Fibroblast of skin of left quadriceps (primary cell): ENCODE measurements at places on chromosomes 6 and 20.
A peak's percentile ranks its signal among the peaks of the same experiment; 100 is the strongest.

DNA sequence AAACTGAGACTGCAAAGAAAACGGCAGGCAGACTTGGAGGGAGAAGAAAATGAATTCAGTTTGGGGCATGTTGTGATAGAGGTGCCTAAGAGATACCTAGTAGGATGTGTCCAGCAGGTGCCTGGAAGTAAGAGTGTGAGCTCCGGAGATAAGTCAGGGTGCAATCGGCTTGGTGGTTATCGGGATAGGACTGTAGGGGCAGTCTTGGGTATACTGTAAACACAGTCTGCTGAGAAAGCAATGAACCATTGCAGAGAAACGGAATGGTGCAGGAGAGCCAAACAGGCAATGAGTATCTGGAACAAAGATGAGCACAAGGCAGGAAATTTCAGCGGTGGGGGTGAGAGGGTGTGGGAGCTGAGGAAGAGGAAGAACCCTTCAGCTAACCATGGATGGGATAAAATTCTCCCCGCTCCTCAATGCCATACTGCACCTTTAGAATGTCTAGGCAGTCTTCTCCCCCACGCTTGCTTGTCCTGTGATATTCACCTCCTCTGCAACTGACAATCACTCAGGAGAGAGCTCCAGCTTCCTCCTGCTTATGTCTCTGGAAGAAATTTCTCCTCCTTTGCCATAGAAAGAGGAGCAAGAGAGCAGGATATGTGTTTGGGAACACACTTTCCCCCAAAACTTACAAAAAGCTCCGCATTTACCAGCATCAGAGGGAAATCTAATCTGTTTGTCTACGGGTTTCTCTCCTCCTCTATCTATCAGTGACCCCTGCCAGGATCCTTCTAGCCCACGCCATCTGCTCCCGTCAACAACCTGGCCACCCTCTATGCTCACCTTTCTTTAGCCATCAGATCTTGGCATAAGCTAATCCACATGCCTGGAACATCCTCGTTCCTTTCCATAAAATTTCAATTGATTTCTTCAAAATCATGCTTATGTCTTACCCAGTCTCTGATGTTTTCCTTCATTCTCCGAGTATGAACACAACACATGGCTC lies 381.7 kb upstream of the JARID2 start:
- no peak for DNase-seq

- no peak for DNase-seq
Measured at GRCh38 chr20:63695424-63696305, 787 bp upstream of the TNFRSF6B start.

DNA sequence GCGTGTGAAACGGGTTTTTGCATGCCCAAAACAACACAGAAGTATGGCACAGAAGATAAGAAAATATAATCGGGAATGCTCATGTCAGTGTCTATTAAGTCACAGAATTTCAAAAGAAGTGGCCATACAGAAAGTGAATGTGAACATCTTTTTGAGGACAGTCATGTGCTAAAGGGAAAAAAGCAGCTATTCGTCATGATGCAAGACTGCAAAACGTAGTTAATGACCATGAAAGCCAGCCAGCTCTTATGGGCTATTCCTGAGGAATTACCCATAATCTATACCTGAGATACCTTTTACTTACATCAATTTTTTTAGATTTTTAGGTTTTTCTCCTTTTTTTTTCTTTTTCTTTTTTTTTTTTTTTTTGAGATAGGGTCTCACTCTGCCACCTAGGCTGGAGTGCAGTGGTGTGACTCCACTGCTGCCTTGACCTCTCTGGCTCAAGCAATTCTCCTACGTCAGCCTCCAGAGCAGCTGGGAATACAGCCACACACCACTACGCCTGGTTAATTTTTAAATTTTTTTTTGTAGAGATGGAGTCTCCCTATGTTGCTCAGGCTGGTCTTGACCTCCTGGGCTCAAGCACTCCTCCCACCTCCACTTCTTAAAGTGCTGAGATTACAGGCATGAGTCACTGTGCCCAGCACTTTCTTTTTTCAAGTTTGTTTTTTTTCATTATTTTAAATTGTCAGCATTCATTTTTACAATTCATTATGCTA lies 18.1 kb upstream of the ZBP1 start:
- DNase-seq: no peak

DNA sequence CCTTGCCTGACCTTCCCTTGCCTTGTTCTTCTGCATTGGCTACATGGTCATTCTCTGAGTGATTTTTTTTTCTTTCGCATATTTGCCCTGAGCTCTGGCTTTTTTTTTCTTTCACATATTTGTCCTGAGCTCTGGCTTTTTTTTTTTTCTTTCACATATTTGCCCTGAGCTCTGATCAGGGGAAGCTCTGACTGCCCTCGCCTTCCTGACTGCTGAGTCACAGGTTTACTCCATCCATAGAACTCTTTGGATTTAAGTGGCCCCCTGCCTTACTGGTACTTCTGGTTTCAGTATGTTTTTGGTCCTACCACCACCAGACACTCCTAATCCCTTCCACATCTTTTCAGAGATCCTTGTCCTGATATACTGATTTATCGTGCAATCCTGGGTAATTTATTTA lies 201.1 kb downstream of the OGFRL1 start:
- DNase-seq: peak; percentile 71

DNA sequence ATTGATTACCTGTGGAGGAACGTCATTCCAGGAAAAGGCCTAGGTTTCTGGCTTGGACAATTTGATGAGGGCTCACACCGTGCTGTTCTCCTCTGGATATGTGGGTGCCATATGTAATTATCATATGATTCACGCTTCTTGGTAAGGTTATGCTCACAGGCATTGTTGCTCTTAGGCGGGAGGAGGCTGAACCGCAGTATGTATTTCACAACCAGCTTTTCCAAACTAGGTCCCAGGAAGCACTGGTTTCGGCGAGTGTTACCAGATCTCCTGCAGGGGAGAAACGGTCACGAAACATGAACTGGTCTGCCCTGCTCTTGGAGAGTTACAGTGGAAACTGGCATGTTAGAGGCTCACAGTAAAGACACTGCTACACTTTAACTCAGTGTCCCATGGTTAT lies 793 bp upstream of the FAM50B start:
- no peak for DNase-seq

DNA sequence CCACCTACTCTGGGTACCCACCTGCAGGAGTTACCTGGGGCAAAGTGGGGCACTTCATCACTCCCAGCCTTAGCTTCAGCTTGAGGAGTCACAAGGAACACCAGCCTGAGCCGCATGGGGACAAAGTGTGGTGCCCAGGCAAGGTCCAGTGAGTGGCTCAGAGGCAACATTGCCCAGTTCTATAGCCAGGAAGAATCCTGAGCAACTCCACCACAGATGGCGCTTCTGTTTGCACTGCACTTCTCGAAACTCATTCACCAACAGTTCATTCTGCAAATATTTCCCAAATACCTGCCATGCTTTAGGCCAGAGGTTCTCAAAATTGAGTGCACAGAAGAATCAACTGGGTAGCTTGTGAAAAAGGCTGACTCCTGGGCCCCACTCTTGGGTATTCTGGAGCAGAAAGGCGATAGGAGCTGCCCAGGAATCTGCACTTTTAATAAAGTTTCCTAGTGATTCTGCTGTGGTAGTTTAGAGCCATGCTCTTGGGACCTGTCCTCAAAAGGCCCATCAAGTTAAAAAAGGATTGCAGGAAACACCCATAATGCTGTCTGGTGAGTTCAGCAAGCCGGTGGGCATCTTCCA lies 83.1 kb downstream of the VEGFA start:
- no peak for DNase-seq

GRCh38 chr20:53216478-53216855 lies 244.3 kb downstream of the TSHZ2 start:
- DNase-seq: no peak

- no peak for DNase-seq
Measured at GRCh38 chr6:3194535-3195419, 32.7 kb downstream of the TUBB2B start.

- peak; percentile 62 for DNase-seq
Measured at GRCh38 chr6:143673669-143674068, 4.1 kb upstream of the PHACTR2 start.

DNA sequence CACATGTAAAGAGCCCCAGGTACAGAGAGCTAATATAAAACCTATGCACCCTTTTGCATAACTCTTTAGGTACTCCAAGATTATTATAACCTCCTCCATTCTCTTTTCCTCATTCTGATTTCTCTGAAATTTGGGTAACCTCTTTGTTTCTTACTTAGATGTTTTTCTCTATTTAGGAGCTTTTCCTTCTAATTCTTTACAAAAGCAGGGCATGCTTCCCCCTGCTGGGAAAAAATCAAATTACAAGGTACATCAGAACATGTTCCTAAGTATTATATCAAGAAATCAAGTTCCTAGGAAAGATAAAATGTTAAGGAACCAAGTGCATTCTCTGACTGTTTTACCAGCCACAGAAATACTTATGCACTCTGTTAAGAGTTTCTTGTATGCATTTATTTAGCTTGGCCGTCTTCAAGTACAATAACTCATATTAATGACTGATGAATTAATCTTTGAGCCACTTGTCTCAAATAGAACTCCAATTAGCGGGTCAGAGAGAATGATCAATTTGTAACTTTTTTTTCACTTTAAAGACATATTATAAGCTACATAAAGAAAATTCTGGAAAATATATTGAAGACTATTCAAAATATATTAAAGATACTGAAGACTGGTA lies 2.1 kb downstream of the KHDRBS2 start:
- DNase-seq: no peak

GRCh38 chr20:21157006-21157405 lies 31.1 kb downstream of the KIZ start:
- no peak for DNase-seq

- DNase-seq: no peak
Measured at GRCh38 chr6:296151-297122, 4.2 kb downstream of the DUSP22 start.

DNA sequence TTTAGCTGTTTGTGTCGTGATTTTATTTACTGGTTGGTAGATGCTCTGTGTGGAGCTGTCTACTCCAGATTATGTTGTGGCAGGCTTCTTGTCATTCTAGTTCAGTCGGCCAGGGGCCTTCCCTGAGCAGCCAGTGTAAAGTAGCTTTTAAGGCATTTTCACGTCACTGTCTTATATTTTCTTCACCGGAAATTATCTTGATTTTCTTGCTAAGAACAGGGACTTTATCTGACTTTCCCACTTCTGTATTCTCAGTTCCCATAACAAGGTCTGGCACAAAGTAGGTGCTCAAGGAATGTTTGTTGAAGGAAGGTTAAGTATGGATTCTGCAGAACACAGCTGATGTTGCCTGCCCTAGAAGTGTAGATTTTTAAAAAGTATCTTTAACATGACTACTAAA lies 868 bp downstream of the LTV1 start:
- no peak for DNase-seq

- DNase-seq: no peak
Measured at GRCh38 chr20:60199866-60200265, 241.6 kb downstream of the CDH26 start.

- DNase-seq: peak; percentile 72
Measured at GRCh38 chr6:121780325-121781321, 345.2 kb downstream of the GJA1 start.

GRCh38 chr20:21607971-21608725 lies 94.3 kb upstream of the NKX2-2 start:
- no peak for DNase-seq
